B cell (primary cell): ENCODE measurements at places on chromosomes 6 and 20. TPM values are rescaled to one million over a fixed set of nuclear protein-coding genes. Genes with fewer than 3 reads are reported as not detected.
A peak's percentile ranks its signal among the peaks of the same experiment; 100 is the strongest.

The OXT gene
- 1.4 and 1.7 TPM in 2 replicates for total RNA-seq

The TFAP2B gene
- total RNA-seq, result not detected in 2 replicates

- DNase-seq, result no peak
Measured at GRCh38 chr6:159309723-159310122, 140.5 kb downstream of the FNDC1 start.

The HLA-E gene
- 1,023 and 1,043 TPM in 2 replicates for total RNA-seq

DNA sequence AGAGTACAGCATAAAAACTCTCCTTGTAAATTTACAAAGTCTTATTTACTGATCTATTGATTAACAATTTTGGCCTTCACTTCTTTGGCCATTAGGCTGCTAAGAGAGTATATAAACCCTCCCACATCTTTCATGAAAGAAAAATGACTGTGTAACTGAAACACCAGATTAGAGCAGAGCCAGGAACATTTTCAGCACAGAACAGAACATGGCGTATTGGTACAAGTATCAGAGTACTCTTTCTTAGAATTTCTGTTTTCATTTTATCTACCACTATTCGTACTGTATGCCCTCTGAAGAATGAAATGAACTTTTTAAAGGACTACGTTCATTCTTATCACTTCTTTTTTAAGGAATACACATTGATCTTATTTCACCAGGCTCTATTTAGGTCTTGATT is 550.2 kb downstream of the ADGRB3 start:
- no peak for DNase-seq

DNA sequence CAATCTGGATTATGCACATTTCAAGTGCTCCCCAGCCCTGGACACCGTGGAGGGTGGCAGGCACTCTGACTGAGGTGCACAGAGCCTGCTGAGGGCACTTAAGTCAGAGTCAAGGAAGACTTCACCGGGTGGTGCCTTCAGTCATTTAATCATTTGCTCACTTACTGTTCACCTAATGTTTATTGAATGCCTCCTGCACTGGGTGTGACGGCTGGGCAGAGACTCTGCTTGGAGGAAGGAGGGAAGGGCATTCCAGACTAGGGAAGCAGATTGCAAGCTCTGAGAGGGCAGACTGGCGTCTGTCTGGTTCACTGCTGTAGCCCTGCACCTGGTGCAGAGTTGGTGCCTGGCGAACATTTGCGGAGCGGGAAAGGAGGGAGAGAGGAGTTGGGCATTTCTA is 54.2 kb upstream of the FAM83D start:
- no peak for DNase-seq

The PRSS16 gene
- total RNA-seq, result 2.0 and 2.4 TPM in 2 replicates

DNA sequence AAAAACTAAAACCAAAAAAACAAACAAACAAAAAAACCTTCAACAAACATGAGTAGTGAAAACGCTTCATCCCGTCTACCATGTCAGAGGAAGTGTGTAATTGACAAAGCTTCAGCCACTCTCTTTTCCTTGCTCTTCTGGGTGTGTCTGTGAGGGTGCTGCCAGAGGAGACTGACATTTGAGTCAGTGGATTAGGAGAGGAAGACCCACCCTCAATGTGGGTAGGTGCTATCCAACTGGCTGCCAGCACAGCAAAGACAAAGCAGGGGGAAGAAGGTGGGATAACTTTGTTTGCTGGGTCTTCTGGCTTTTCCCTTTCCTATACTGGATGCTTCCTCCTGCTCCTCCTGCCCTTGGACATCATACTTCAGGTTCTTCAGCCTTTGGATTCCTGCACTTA is 145.6 kb downstream of the TASP1 start:
- DNase-seq, result no peak

The SPATA2 gene
- total RNA-seq, result 10.6 and 10.7 TPM in 2 replicates

- no peak for DNase-seq
Measured at GRCh38 chr6:55069132-55069781, 105.1 kb upstream of the HCRTR2 start.

GRCh38 chr6:24648276-24648675 is 2.3 kb upstream of the KIAA0319 start:
- DNase-seq, result no peak

- DNase-seq, result no peak
Measured at GRCh38 chr6:149220882-149221773, 96.4 kb upstream of the TAB2 start.

GRCh38 chr20:44204832-44205215 is 5.7 kb downstream of the OSER1 start:
- no peak for DNase-seq

The GPSM3 gene
- total RNA-seq, result 184 and 194 TPM in 2 replicates

GRCh38 chr20:57083072-57083471 is 183.4 kb downstream of the BMP7 start:
- DNase-seq, result no peak

DNA sequence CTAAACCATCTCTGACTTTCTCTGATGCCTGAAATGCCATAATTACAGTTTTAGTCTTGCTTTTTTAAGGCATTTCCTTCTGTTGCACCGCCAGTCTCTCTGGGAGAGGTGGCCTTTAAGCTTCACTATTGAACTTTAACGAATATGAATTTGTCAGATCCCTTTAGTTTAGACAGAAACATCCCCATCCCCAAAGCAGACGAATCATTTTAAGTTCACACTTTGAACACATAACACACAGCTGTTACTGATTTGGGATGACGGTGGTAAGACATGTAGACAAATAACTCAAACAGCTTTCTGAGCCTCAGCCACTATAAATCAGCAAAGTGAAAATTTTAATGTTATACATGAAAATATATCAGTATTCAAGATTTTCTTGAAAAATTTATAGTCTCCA is 7.2 kb upstream of the IPCEF1 start:
- DNase-seq, result no peak

- peak; percentile 48 for DNase-seq
Measured at GRCh38 chr6:15623276-15624116, 39.3 kb downstream of the DTNBP1 start.

The MAFB gene
- total RNA-seq, result 1.8 and 1.9 TPM in 2 replicates
